Renal cortical epithelial cell (primary cell): ENCODE measurements at places on chromosomes 3 and 15. TPM values are rescaled to one million over a fixed set of nuclear protein-coding genes. Genes with fewer than 3 reads are reported as not detected.
A peak's percentile ranks its signal among the peaks of the same experiment; 100 is the strongest.

DNA sequence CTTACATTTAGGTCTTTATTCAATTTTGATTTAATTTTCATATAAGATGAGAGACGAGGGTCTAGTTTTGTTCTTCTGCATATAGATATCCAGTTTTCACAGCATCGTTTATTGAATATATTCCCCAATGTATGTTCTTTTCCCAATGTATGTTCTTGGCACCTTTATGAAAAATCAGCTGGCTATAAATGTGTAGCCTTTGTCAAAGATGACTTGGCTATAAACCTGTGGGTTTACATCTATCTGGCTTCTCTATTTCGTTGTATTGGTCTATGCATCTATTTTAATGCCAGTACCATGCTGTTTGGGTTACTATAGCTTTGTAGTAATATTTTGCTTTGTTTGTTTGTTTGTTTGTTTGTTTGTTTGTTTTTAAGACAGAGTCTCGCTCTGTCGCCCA is 11.7 kb upstream of the IREB2 start:
- no peak for DNase-seq

GRCh38 chr3:52897130-52898122 is at the start of gene STIMATE:
Gene STIMATE, minus strand, starts transcription at chr3:52897548. Its CDS starts 98 bp downstream, at chr3:52897450.
- peak; percentile 51 for DNase-seq

DNA sequence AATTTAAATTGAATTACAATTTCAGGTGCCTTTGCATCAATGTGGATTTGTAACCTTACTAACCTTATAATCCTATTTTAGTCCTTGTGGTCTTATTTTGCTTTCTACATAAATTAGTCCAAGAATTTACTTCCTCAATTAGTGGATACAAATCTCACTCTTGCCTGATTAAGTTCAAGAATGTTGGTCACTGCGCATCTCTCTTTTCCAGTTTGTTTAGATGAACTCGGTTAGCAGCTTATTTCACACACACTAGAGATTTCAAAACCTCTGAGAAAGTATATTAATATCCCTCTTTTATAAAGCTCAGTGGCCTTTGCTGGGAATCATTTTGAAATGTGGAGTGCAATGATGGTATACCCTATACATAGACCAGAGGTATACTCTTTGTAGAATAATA is 243.4 kb downstream of the DTWD1 start:
- no peak for DNase-seq

DNA sequence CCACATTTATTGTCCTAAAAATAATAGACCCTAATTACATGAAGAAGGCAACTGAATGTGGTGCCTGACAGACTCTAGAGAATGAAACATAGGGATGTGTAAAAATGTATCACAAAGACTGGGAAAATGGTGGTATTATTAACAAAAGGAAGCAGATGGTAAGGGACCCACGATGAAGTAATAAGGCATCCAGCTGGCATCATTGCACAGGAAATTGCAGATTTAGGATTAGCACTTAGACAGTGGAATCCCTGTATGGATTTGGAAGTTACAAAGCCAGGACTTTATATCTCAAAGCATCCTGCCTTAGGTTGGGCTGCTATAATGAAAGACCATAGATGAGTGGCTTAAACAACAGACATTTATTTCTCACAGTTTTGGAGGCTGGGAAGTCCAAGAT is 104.3 kb downstream of the PPM1L start:
- DNase-seq, result no peak

DNA sequence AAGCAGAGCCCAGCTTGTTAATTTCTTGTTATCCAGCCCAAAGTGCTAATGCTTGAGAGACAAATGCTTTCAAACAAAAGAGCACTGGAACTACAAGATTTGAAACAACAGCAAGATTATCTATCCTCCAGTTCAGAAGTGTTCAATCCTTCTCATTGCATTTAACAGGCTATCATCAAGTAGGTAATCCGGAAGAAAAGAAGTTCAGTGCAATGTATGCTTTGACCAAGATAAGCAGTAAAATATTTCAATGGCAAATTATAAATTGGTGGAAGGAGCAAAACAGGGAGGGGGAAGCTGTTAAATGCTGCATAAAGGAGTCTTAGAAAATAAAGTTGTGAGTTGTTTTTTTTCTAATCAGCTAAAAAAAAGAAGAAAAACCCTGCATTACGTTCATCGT is 8.8 kb downstream of the LRIG1 start:
- DNase-seq, result no peak

- DNase-seq, result peak; percentile 89
Observed at GRCh38 chr3:9147215-9147895, 102.1 kb downstream of the SRGAP3 start.

DNA sequence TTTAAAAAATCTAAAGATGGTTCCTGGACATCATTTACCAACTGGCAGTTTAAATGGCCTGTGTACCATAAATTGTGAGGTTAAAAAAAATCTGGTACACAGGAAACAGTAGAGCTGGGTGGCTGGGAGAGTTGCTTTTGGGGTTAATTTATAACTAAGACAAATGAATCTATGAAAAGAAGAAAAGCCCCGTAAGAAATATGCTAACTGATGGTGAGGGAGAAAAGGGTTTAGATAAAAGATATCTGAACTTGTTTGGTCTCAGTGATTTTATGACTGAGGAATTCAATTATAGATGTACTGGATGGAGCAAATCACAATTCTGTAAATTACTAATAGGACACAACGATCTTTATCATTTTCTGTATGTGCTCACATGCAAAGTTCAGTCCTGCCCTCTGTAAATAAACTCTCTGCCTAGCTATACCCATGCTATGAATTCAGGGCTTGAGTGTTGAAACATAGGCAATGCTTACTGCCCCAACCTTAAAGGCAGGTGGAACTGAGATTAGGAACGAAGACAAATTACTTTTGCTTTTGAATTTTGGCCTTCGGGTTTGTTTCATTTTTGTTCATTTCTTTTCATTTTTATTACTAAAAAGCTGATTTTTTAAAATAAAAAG is 28.0 kb downstream of the PPARG start:
- peak; percentile 64 for DNase-seq

DNA sequence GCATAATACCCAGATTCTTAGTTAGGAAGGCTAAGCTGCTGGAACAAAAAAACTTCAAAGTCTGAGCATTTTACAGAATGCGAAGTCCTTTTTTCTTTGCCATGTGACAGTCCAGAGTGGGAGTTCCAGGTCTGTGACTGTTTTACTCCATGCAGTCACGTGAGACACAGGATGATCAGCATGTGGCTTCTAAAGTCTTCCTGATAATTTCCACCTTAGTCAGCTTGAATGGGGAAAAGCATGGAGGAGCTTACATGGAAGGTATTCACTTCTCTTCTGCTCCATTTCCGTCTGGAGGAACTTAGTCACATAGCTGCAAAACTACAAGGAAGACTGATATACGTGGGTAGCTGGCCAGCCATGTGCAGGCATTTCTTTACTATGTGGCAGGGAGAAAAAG is 1.7 kb downstream of the SNTN start:
- peak; percentile 11 for DNase-seq

- DNase-seq, result peak; percentile 61
Observed at GRCh38 chr3:156648086-156648485, 26.3 kb upstream of the TIPARP start.

DNA sequence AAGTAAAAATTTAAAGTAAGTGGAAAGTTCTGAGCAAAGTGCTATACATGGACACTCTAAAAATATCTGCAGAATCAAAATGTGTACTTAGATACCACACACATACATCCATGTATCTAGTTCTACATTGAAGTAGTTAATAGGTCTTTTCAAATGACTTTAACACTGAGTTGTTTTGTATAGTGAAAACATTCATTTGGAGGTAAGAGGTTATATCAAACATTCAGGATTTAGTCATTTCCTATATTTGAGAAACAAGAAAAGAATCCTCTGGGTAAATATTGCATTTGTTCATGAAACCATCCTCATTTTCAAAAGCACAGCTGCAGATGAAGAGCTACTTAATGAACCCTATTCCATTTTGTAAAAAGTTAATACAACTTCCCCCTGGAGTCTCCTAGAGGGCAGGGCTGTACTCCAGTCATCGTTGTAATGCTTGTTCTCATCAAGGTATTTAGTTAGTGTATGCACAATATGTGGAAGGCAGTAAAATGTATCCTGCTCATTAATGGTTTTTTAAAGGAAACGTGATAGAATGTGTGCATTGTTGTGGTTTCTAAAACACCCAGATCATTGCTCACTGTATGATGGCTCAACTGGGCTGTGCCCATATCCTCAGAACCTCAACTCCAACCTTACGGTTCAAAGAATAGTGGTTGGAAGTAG is 26.2 kb downstream of the ARPP21 start:
- DNase-seq, result peak; percentile 61

GRCh38 chr3:29515451-29515850 is 234.6 kb downstream of the RBMS3 start:
- peak; percentile 82 for DNase-seq

The GREM1 gene
- total RNA-seq, result 4.2 and 9.7 TPM in 2 replicates

The GOLGA6B gene
- total RNA-seq, result not detected in 2 replicates
